Head of caudate nucleus (tissue), 42 donors: ENCODE measurements at places on chromosomes 3 and 15.
A peak's percentile ranks its signal among the peaks of the same experiment; 100 is the strongest.

DNA sequence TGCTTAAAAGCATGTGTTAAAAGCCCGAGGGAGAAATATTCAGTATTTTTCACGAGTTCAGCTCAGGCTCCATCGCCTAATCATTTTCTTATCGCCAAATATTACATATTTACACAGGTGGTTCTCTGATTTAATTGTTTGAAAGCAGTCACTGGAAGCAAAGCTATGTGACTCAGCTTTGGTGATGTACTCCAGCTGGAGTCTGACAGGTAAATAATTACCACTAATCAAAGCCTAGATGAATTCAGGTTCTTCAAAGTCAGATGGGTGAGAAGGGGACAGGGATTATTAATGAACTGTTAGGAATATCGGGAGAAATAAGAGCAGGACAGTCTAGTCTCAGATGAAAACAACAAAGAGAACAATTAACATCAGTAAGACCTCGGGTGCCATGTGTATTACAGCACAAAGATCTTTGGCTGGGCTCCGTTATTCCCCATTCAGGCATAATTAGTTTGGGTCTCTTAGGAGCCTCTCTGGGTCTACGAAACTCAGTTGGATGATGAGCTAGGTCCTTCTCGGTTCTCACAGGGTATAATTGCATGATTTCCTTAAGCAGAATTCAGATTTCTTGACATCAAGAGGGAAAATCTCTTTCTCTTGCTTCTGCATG, 331.7 kb upstream of the ADAMTS9 start:
- DNase-seq, result no peak

DNA sequence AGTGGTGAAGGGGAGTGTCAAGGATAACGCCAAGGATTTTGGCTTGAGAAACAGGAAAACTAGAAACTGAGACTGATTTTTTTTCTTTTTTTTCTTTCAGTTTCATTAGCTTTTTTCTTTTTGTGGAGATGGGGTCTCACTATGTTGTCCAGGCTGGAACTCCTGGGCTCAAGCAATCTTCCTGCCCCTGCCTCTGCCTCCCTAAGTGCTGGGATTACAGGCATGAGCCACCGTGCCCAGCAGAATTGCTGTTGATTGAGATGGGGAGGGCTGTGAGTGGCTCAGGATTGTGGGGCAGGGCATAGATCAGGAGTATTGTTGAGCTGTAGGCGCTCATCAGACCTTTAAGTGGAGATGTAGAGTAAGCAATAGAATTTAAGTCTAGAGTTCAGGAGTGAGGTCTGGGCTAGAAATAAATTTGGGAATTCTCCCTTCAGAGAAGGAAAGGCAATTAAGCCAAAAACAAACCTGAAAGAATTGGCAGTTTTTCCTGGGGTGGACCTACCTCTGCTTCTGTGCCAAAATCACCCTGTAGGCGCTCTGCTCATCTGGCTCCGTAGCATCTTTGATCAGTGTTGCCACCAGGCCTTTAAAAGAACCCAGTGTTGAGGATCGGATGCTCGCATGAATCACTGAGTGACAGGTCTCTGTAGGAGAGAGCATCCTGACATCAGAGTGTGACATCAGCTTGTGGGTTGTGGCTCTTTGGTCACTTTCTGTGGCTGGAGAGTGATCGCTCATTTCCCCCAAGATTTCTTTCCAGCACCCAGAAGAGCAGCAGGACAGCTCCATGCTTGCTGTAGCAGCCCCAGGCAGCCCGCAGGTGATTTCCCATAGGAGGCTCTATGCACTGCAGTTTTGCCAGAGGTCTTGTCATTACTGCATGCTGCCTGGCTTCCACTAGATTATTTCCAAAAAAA, 15.8 kb downstream of the ABHD17C start:
- DNase-seq, result no peak

DNA sequence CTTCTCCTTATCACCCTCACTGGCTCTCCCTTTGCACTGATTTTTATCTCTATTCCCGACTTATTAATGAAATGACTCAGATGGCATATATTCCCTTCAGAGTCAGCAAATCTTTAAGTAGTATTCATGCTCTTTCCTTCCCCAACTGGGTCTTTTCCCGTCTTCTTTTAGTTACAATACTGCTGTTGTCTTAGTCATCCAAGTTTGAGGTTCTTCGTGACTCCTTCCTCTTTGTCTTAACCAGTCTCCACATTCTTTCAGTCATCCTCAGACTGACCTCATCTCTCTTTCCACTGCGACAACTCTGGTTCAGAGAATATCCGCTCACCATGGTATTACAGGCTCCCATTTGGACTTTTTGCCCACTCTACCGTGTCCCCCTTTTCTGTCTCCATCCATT, 12.4 kb downstream of the WDR5B start:
- no peak for DNase-seq

DNA sequence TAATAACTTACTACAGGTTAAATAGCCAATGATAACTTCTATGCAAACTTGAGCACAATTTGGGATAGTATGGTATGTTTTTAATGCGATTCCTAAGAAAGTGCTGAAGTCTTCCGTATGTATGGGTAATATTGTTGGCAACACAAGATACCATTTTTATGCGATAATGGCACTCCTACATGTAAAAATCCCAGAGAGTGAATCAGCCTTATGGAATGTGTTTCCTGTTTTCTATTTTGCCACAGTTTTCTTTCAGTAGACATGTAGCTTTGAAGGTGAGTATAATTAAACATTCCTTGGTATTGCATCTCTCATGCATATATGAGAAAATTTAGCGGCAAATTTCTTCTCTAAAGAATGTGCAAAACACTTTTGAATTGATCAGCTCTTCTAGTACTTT, 396.8 kb upstream of the AZI2 start:
- no peak for DNase-seq

GRCh38 chr15:90039996-90040395, 38.9 kb downstream of the ZNF710 start:
- no peak for DNase-seq

DNA sequence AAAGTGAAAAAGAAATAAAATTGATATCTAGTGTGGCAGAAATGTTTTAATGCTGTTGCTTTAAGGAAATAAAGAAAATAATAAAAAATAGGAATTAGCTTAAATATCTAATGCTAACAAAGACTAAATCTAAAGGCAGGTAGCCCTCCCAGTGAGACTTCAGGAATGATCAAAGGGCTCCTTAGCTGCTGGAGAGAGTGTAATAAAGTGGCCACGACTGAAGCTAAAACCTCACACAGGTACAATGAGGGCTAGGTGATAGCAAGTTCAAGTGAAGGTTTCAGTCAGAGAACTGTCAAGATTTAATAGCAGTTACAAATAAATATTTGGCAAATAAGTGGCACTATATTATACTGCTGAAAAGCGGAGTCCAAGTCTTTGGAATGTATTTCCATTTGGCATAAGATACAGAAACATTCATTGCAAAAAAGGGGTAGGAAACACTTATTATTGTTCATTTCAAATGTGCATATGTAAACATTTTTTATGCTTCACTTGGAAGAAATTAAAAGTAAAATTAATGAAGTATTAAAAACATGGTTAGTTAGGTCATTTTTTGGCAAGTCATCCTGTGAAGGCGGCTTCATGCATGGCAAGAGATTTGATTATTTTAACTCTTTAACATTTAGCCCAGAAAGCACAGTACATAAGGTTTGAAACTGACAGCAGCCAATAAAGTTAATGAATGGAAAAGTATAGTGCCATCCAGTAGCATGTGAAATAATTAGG, 168.2 kb downstream of the ECT2 start:
- DNase-seq, result no peak

- DNase-seq, result peak; percentile 65
Measured at GRCh38 chr15:78212546-78213424, 21.6 kb downstream of the ACSBG1 start.

- no peak for DNase-seq
Measured at GRCh38 chr3:138059261-138059660, 49.3 kb downstream of the CLDN18 start.

DNA sequence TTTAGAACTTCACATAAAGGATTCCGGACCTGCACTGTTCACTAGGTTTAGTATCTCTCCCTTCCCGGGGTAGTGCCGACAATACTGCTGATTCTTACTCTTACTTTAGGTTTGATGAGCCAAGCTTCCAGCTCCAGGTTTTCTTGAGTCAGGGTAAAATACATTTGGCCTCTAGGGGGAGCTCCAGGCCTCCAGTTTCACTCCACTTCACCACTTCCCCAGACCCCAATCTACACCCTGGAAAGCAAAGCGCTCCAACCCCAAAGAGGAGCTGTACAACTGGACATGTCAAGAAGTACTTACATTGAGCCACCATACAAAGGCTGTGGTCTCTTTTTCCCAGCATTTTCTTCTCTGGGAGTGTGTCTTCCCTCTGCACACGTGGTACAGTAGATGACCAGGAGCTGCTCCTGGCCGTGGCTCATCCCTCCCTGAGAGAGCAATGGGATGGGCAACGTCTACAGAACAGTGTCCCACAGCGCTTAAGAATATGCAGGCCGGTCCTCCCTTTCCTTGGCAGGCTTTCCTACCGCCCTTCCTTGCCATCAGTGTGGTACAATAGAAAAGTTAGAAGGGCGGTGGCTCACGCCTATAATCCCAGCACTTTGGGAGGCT, 93.9 kb upstream of the CCDC80 start:
- peak; percentile 59 for DNase-seq

- DNase-seq, result no peak
Measured at GRCh38 chr3:53250453-53250852, 5.4 kb downstream of the TKT start.

GRCh38 chr3:24595796-24596195, 101.1 kb upstream of the THRB start:
- DNase-seq, result no peak

GRCh38 chr3:48797626-48798025, 50.0 kb downstream of the PRKAR2A start:
- no peak for DNase-seq

- DNase-seq, result no peak
Measured at GRCh38 chr3:194548346-194549321, 61.8 kb upstream of the ATP13A3 start.

- DNase-seq, result no peak
Measured at GRCh38 chr3:98726084-98726483, 37.1 kb upstream of the ST3GAL6 start.

GRCh38 chr3:71430941-71431552, 152.5 kb downstream of the FOXP1 start:
- DNase-seq, result no peak

DNA sequence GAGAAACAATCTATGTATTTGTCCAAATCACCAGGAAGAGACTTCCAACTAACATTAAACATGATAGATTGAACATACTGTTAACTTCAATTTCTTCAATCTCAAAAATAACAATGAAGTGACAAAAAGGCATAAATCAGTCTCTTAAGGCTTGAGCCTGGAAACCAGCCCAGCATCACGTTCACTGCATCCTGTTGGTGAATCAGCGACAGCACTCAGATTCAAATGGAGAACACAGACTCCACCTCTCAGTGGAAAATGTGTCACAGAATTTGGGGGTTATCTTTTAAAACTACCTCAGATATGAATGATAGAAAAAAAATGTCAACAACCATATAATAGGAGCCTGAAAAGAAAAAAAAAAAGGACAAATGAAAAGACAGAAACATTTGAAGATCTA, 212.0 kb downstream of the MINAR1 start:
- DNase-seq, result no peak

DNA sequence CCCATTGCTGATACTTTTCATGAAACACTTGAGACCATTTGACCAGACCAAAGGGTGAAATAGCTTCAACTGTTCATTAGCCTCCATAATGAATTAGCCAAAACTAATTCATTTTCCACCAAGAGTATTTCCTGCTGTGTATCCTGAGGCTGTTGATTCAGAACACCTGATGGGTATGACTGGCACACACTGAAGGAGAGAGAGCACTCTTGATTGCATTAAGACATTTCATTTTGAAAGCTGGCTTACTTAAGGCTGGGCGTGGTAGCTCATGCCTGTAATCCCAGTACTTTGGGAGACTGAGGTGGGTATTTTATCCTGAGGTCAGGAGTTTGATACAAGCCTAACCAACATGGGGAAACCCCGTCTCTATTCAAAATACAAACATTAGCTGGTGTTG, 175.6 kb downstream of the AGBL1 start:
- DNase-seq, result no peak

DNA sequence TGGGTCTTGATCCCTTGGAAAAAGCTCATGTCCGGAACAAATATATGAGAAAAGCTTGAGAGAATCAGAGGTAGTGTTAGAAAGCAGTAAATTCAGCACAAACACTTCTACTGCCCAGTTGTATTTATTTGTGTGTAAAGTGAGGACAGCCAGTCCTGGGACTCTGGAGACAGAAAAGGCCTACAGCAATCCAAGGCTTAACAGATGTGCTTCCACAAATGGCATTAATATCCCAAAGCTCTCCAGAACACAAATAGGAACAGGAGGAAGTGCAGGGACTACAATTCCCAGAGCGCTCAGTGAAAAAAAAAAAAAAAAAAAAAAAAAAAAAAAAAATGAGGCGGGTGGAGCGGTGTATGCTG, 390 bp upstream of the AP2M1 start:
- DNase-seq, result no peak

- no peak for DNase-seq
Measured at GRCh38 chr3:10697918-10698317, 118.1 kb upstream of the SLC6A11 start.

DNA sequence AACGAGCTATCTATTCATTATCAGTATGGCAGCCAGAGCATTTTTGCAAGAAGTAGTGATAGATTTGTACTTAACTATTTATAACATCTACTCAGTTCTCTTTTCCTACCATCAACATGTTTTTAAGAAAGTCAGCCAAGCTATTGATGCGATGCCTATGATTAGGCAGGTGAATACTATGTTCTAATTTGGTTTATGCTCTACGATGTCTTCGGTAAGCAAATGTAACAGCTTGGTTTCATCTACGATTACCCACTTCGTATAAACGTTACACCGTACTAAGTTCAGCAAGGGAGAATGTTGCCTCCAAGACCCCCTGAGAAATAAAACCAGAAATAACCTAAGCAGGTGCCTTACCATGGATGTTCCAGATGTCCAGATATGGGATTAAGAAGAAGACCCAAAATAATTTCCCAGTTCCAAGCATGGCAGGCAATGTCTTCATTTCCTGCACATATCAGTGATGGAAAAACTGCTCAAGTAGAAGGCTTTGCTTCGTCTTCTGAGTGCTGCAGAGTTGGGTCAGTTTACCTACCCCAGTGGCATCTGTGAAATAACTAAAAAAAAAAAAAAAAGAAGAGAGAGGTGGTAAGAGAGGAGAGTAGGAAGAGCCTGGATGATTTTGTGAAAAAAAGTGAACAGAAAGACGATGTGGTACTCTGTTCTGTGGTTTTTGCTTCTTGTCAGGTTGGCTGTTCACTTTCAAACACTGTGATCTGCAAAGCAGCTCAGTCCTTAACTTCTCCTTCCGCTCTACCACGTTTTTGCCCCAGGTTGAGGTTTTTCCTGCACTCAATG, at the start of gene BTLA:
Gene BTLA (minus strand): TSS at position 559 of the 798 bp plus-strand sequence. CDS start 114 bp downstream, at position 445.
- DNase-seq, result no peak

- DNase-seq, result no peak
Measured at GRCh38 chr15:90243943-90244639, 5.3 kb upstream of the TTLL13 start.

GRCh38 chr3:45417930-45418847, 29.8 kb downstream of the LARS2 start:
- no peak for DNase-seq
